ENCODE measurements at places on chromosomes 3 and 15.
A peak's percentile ranks its signal among the peaks of the same experiment; 100 is the strongest.

DNA sequence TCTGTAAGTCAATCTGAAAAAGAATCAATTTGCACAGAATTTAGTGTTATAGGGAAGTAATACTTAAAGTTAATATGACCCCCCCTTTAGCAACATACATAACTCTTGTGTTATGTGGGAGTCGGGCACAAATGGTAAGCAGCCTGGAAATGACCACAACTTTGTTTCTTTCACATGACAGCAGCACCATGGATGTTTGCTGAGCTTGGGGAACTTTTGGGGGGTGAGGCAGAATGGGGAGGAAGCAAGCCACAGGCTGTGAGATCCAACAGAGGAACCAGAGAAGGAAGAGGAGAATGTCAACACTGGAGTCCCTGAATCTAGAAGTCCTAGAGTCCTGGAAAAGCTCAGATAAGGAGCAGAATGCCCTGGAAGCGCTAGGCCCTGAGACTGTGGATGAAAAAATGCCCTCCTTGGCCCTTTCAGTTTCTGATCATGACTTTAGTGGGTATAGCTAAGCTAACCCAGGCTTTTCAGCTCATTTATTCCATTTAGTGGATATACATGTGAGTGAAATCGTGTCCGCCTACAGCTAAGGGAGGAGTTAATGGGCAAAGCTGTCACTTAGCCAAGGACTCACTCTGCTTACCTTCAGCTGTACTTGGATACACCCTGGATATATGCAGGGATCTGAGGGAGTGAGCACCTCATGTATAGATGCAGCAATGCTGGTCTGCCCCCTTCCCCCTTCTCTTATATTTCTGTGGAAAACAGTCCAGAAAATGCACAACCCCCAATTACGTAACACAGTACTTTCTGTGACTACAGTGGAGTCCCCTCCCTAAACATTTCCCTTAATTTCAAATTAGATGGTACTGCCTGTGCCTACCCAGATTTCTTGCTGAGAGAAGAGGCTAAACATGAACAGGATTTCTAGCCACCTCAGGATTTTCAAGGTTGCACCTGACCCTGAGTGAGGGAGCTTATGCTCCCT is 39.1 kb downstream of the CFAP91 start:
- DNase-seq, result no peak

DNA sequence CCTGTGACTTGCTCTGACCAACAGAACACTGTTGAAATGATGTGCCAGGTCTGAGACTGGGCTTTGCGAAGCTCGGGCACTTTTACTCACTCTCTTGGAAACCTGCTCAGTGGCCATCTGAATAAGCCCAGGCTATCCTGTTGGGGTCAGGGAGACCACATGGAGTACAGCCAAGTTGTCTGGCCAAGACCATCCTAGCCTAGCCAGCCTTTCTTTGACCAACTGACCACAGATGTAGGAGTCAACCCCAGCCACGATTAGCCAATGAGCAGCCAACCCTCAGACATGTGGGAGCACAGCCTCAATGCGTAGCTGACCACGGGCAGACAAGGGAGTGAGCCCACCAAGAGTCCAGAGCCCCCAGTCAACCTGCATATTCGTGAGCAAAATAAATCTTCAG is 26.1 kb downstream of the CCR9 start:
- no peak for DNase-seq

DNA sequence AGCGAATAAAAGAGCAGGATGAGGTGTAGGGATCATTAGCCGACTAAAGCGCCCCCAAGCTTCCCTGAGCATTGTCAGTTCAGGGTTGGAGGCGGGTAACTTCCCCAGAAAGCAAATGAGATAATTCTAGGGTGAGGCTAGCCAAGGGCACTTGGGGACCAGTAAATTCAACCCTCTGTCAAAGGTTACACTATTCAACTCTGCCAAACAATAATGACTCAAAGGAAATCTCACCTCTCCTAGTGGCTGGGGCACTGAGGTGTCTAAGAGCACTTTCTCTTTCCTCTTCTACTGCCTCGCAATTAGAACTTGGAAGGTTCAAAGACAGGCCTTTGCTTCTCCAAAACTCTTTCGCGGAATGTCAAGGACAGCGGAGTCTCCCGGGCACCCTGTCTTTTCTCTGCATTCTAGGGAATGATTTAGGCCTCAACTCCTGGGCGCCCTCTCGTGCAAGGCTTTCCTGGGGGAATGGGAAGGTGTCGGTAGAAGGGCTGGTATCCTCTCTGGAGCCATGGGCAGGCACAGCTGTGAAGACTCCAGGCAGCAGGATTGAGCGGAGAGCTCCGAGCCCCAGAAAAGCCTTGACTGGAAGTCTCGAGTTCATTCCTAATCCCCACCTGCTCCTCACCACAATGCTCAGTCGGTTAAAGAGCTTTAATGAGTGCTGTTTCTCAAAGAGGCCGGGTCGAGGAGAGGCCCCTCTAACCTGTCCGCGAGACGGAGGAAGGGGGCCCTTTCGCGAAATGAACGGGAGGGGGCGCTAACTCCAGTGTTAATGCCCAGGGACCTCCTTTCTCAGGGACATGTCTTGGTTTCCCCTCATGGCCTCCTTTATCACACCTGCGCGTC is 21.9 kb downstream of the ZIC4 start:
- DNase-seq, result no peak

DNA sequence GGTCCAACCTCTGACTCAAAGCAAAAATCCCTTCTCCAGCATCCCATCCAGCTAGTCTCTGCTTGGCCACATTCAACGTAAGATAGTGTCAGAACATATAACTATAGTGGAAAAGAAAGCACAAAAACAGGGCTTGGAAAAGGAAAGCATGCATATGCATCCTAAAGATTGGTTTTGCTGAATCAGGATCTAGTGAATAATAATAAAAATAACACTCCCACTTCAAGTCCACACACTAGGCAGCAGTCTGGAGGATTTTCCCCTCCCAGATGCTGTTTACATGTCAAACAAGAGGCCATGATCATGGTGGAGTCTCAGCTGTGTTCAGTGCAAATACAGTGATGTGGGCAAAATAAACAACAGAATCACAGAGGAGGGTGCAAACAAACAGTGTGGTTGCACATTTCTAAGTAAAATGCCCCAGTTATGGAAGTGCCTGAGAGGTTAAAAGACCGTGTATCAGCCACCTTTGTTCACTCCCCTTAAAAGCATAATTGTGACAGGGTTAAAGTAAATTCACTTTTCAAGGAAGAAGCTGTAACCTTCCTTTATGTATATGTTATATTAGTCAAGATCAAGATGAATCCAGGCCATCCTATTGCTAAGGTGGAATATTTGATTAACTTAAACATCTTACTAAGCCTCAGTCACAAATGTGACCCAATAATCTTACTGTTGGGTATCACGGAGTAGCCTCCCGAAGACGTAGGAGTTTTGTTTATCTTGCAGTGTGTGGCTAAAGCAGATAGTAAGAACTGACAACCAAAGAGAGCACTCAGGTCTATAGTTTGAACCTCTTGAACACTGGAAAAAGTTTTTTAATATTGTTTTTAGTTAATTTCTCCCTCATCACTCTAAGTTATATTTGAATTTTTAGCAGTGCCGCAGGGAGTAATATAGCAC is 424.5 kb downstream of the SOX2 start:
- no peak for DNase-seq

DNA sequence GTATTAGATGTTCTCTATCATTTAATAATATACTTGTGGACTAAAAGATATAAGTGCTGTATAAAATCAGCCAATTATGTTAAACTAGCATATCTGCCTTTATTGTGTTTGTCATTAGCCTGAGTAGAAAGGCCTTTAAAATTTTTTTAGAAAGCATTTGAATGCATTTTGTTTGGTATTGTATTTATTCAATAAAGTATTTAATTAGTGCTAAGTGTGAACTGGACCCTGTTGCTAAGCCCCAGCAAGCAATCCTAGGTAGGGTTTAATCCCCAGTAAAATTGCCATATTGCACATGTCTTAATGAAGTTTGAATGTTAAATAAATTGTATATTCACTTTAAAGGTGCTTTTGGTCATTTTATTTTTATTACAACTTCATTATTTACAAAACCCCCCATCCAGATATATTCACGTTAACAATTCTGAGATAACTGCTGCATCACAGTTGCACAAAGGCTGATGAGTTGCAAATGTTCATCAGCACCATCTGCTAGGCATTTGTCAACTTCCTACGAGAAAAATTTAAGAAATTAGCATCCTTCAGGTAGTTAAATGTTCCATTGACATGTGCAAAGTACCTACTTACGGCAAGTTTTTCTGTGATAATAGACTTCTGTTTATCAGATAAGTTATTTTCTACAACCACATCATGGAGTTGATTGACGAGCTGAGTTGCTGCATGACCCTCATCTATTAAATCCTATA is 6.3 kb downstream of the EIF4A2 start:
- no peak for DNase-seq

GRCh38 chr3:74410276-74410941 is 204.1 kb downstream of the CNTN3 start:
- DNase-seq, result peak; percentile 40

DNA sequence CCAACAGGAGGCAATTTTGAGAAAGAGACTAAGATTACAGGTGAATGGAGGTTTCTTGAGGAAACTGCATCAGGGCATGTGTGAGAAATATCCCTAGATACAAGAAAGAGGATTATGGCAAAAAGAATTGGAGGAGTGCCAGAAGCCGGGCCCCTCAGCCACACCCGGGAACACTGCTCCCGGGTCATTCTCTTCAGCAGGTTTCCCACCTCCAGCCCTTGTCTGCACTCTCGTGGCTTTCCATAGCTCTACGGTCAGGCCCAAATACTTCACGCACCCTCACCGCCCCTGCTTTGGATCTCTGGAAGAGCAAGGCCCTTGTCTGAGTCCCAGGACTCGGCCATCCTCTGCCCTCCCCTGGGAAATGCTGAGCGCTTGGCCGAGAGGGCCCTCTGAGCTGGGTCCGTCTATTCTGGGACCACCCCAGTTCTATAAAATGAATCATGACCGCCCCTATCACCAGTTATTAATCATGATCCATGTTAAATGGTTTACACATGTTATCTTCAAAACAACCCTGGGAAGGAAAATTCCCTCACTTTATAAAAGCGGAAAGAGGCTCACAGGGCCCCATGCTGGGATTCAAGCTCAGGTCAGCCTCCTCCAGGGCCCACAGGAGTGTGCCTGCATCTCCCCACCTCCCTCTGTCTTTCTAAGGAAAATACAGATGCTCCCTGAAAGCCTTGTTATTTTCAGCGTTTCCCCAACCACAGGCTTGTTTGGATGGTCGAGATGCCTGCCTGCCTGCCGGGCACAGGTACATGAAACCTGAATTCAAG is 38.8 kb upstream of the SPTBN5 start:
- no peak for DNase-seq

DNA sequence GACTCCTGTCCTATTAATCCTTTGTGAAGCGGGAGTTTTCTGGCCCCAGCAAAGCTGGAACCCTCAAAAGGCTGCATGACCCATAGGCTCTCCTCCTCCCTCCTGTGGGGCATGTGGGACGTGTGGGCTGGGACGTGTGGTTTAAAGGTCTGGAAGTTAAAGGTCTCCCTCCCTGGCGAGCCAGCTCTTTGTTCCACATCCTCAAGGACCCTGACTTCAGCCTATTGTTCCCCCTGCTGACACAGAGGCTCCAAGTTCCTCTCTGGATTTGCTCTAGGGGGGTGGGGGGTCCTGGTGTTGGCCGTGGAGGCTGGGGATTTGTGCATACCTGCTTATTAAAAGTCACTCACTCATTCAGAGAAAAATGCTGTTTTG is 44.2 kb downstream of the SMAD6 start:
- no peak for DNase-seq

DNA sequence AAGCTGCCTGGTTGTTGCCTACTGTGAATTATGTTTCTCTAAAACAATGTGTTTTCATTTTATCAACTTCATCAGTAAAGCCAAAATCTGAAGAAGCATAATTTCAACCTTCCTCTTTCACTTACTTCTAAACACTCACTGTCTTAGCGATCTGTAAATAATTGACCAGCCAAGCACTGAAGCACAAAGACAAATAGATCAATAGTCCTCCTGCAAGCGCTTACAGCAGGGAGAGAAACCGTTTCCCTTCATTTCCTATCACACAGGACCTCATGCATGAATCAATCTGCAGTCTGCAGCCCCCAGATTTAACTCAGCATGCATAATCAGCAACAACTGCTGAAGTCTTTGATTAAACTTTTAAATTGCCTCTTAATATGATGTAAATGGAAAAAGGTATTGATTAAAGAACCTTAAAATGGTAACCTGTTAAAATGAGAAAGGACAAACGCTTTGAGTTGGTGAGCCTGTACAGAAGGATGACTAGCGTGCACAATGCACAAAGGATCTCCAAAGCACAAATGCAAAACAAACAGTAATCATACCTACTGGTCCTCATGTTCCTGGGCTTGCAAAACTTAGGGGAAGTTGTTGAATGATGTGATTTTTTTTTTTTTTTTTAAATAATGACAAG is 370.2 kb upstream of the ZNF385D start:
- no peak for DNase-seq

GRCh38 chr3:66693461-66694031 is 192.7 kb upstream of the LRIG1 start:
- DNase-seq, result no peak

DNA sequence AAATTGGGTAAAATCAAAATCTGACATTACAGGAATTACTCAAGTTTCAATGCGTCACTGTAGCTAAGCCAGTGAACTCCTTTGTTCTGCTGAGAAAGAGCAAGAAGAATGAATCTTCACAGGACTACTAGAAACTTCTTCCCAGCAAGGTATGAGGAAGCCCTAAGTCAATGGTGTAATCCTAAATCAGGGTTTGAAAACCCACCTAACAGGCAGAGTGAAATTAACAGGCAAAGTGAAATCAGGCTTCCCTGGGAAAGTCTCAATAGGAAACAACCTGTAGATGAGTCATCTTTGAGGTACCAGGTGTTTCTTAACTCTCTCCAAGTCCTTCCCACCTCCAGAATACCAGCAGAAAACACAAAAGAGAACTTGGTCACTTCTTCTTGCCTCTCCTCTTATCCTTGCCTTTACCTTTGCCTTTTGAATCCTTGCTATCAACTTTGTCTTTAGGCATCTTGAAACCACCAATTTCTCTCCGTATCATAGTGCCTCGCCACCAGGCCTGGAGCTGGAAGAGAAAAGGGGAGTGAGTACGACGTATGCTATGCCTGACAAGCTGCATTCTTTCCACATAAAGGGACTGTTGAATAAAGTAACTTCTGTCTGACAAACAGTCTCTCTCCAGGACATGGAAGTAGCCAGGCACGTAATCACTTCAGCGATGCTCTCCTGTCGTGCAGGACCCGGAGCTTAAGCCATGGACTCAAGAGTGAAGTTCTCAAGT is 60.6 kb upstream of the RPL35A start:
- DNase-seq, result no peak

- DNase-seq, result no peak
These were observed 9.6 kb downstream of the MAN2A2 start for GRCh38 chr15:90912770-90913075.

DNA sequence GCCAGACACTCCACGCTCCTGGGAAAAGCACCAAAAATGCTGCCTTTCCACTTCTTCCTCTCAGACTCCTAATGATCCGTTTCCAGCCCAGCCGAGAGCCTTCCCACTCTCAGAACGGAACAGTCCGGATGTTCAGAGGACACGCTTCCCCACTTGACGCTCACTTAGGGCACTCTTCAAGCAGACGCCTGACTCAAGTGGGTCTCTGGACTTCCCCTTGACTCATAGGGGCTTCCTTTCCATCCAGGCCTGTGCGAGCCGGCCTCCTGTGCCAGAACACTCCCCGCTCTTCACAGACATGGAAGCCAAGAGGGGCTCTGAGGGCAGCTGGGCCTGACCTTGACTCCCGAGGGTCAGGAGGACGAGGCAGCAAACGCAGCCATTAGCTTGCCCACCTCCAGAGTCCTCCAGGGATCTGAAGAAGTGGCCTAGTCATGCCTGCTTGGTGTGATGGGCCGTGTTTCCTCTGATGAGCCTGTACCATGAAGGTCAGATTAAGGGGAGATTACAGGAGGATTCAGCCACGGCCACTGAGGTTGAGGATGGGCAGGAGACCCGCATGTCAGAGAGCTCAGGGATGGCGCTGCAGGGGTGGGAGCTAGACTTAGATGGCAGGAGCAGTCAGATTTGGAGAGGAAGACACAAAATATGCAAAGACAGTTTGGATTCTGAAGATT is 114.7 kb upstream of the TLE3 start:
- peak; percentile 73 for DNase-seq

Measured in NCI-H187 treated with DMSO at 0.1 percent for 48 hours (cell line).